CD4-positive, alpha-beta T cell treated with Interleukin-17A for 4 hours (primary cell): ENCODE measurements at places on chromosomes 4 and X.

DNA sequence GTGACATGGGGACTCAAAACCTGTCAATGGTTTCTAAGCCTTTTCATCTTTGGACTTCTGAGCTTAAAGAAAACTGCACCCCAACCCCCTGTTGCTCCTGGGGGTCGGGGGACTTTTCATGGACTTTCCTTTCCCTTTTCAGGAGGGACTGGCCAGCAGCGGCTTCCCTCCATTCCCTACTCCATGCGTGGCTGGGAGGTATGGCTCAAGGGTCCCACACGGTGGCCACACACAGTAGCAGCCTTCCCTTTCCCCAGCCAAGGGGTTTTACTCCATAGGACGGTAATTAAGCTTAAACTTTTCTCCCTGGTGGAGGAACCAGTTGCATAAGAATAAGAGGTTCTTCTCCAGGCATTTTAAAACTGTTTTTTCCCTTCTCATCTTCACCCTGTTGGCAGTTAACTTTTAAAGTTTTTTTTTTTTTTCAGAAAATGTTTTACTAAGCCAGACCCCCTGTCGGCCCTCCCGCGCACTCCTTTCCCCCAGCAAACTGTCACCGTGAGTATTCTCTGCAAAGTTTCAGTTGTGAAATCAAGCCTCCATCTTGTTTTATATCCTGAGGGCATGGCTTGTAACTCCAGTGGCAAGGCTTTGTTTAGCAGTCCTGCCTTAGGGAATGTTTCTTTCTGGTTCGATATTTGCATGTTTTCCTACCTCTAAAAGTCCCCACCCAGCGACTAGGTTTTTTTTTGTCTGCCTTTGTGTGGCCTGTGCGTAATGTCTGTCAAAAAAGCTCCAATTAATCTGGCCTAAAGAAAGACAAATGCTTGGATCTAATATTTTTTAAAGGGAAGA lies 325.7 kb downstream of the TLL1 start:
- no peak for DNase-seq

- no peak for DNase-seq
Observed at GRCh38 chr4:9765091-9765490, 16.3 kb upstream of the DRD5 start.

- DNase-seq = no peak
Observed at GRCh38 chr4:66372706-66373105, 702.4 kb upstream of the EPHA5 start.

- no peak for DNase-seq
Observed at GRCh38 chrX:446245-446644, 59.5 kb upstream of the PPP2R3B start.

GRCh38 chr4:52408471-52408870 lies 250.6 kb downstream of the USP46 start:
- DNase-seq = no peak

- DNase-seq = no peak
Observed at GRCh38 chrX:125507119-125507518, 187.4 kb downstream of the TEX13C start.

DNA sequence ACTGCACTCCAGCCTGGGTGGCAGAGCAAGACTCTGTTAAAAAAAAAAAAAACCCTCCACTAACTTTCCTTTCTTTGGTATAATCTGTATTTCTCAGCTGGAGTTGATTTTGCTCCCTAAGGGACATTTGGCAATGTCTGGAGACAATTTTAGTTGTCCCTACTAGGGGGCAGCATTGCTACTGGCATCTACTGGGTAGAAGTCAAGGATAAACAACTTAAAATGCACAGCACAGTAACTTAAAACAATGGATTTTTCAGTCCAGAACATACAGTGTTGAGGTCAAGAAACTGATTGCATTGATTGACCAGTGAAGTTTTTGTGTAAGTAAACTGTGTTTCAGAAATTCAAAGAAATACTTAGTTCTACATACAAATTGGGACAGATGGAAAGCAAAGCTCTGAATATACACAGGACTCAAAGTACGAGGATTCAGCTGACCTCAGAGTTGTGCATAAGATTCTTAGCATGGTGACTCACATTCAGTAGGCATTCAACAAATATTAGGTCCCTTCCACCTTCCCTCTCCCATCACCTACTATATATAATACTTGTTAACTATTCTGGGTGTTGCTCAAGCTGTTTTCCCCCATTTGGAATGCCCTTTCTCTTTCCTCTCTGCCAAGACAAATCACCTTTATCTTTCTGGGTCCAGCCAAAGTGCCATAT lies 8.8 kb downstream of the DDX53 start:
- no peak for DNase-seq
